ENCODE measurements at places on chromosomes 16 and 17.

GRCh38 chr17:10729334-10730193 is at the start of gene TMEM220:
Gene TMEM220, minus strand, starts transcription at chr17:10730023. Its CDS starts 172 bp downstream, at chr17:10729851.
- peak; percentile 3 for DNase-seq

DNA sequence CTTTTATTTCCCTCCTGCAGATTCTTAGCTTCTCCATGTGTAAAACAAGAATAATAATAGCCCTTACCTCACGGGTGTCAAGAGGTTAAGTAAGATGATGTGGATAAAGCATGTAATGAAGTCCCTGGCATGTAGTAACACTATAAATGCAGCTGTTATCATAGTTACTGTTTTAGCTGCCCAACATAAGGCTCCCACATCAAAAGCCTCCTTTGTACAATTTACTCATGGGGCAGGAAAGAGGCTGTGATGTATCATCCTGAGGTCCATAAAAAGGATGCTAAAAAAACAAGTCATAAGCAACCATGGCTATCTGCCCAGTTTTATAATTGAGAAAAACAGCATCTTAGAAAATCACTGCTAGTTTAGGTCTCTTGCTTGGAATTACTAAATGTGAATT is 339.7 kb downstream of the CA10 start:
- peak; percentile 20 for DNase-seq

GRCh38 chr16:10181196-10182162 is 749 bp downstream of the GRIN2A start:
- DNase-seq, result peak; percentile 8

DNA sequence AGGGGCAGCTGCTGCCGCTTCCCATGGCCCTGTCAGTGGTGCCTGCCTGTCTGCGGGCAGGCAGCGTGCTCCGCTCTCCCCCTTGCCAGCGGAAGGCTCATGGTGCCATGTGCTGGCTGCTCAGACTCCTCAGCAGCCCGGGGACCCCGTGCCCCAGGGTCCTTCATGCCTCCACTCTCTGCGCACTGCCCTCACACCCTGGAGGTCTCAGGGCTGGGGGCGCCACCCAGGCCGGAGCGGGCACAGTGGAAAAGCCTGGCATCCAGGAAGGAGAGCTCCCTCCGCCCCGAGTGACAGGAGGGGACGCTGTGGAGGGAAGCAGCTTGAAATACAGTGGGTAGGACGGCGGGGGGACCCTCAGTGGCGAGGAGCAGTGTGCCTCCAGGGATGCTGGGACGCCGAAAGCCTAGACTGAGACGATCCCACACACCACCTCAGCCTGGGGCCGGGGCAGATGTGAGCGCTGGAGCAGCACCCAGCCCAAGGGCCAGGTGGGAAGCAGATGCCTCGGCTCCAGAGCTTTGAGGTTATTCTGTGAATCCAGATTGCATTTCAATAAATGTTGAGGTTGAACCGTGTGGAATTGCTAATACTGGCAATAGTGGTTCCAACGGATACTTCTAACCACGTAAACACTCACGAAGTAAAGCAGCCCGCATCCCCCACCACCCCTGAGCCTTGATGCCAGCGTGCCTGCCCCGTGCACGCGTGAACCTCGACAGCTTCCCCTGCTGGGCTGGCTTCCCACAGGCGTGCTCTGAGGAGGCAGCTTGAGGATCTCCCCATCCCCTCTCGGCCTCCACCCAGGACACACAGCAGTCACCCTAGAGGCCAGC is 6.5 kb downstream of the TMEM204 start:
- no peak for DNase-seq

DNA sequence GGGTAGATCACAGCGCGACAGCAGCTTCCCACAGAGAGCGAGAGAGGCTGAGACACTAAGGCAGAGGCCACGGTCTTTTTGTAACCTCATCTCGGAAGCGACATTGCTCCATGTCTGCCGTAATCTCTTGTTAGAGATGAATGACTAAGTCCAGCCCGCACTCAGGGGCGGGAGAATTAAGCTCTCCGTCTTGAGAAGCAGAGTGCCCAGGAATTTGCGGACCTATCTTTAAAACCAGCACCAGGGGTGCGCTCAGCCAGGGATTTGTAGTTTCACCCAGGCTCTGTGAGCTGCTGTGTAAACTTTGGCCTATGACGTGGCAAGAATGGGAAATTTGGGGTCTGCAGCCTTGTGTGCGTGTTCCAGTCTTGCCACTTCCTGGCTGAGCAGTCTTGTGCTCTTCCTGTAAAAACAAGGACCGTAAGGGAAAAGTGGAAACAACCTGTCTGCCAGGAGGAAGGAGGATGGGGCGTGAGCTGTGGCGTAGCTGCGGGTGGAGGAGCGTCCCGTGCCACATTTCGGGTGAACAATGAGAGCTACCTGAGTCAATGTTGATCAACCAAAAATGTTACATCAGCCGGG is 16.0 kb upstream of the JPH3 start:
- no peak for DNase-seq

GRCh38 chr16:88785106-88785924 is at the start of gene PIEZO1:
Gene PIEZO1, minus strand, starts transcription at chr16:88785220. Its CDS starts 256 bp downstream, at chr16:88784964.
- no peak for DNase-seq

DNA sequence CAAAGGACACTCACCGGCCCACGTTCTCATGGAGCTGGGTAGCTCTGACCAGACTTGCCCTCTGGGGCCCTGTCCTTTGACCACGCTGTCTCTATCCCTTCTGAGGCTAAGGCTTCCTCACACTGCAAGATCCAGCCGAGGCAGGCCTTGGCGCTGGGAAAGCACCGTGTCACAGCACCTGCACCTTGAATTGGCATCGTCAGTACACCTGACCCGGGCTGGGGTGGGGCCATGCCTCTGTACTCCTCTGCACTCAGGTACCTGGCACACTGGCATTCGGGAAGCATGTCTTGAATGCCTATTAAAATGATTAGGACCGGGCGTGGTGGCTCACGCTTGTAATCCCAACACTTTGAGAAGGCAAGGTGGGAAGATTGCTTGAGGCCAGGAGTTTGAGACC is 6.0 kb downstream of the TBC1D24 start:
- DNase-seq, result no peak

GRCh38 chr17:38585056-38585917 is 20.5 kb downstream of the SRCIN1 start:
- DNase-seq, result no peak

GRCh38 chr16:63005356-63005755 is 969.1 kb upstream of the CDH8 start:
- no peak for DNase-seq

GRCh38 chr17:43443381-43443780 is 40.4 kb upstream of the DHX8 start:
- DNase-seq, result no peak

DNA sequence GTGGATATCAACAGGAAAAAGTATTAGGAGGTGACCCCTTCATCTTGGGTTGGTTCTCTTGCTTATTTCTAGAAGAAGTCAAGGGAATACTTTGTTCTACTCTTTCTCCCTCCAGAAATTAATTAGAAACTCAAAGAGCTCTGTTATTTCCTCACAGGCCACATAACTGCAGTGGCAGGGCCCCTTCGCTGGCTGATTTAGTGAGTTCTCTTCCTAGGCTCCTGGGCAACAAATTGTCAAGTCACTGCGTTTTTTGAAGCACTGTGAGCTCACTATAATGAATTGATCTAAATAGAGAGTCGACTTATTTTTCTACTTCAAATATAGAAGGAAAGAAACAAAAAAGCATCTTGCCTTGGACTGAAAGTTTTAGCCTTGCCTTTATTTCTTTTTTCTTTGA is 4.8 kb downstream of the SHISA6 start:
- DNase-seq, result no peak

Data from epithelial cell of prostate (primary cell).